ENCODE measurements at places on chromosomes 16 and 17. TPM values are rescaled to one million over a fixed set of nuclear protein-coding genes. Genes with fewer than 3 reads are reported as not detected.

Gene CDRT15L2
- polyA plus RNA-seq, result 0.77 TPM

Gene ITGB4
- polyA plus RNA-seq, result not detected

Gene TEX19
- polyA plus RNA-seq, result not detected

Gene SOST
- polyA plus RNA-seq, result not detected

Gene ZNF423
- 5.0 TPM for polyA plus RNA-seq

All from Purkinje cell (primary cell).